ENCODE measurements at places on chromosomes 4 and X.
A peak's percentile ranks its signal among the peaks of the same experiment; 100 is the strongest.

- no peak for DNase-seq
Measured at GRCh38 chr4:1295405-1296055, 5.8 kb downstream of the MAEA start.

- DNase-seq = no peak
Measured at GRCh38 chr4:106907216-106907615, 128.9 kb downstream of the DKK2 start.

GRCh38 chr4:11606078-11606477 lies 177.4 kb upstream of the HS3ST1 start:
- no peak for DNase-seq

GRCh38 chr4:173703021-173703420 lies 173.0 kb upstream of the HAND2 start:
- no peak for DNase-seq

DNA sequence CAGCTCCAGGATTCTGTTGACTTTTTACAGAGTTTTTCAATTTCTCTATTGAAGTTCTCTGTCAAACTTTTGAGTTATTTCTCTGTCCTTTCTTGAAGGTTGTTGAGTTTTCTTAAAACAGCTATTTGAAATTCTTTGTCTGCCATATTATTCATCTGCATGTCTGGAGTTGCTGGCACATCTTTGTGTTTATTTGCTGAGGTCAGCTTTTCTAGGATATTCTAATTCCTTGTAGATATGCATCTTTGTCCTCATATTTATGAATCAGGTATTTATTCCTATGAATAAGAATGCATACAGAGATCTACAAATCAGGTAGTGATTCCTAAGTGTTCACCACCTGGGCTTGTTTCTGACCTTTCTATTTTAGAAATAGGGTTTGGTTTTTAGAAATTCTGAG lies 546.4 kb downstream of the RAPGEF2 start:
- DNase-seq = no peak

- no peak for DNase-seq
Measured at GRCh38 chr4:159197260-159197884, 94.5 kb downstream of the RAPGEF2 start.

- no peak for DNase-seq
Measured at GRCh38 chrX:104307341-104307740, 52.6 kb upstream of the ESX1 start.

GRCh38 chr4:119508281-119508680 lies 120.3 kb downstream of the PDE5A start:
- no peak for DNase-seq

GRCh38 chrX:124342174-124342867 lies 4.0 kb upstream of the SH2D1A start:
- DNase-seq = no peak

DNA sequence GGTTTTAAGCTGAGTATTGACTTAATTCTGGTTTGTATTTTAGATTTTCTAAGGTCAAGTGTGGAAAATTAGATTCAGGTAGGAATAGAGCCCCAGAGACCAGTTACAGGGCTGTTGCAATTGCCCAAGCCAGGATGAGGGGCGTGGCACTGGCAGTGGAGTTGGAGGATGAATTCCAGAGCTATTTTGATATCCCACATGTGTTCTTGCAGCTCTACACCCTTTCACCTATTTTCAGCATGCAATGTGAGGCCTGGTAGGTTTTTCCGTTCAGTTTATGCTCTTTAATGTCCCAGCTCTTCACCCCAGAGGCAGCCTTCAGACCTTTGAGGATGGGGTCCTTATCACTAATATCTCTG lies 17.9 kb upstream of the OGT start:
- DNase-seq = no peak

DNA sequence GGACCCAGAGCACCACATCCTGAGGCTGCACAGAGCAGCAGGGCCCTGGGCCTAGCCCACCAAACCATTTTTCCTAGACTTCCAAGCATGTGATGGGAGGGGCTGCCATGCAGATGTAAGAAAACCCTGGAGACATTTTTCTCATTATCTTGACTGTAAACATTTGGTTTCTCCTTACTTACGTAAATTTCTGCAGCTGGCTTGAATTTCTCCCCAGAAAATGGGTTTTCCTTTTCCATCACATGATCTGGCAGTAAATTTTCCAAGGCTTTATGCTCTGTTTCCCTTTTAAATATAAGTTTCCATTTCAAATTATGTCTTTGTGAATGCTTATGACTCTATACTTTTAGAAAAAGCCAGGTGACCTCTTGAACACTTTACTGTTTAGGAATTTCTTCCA lies 945.9 kb upstream of the NDST4 start:
- no peak for DNase-seq

GRCh38 chr4:153976954-153977353 lies 188.1 kb upstream of the SFRP2 start:
- DNase-seq = no peak

DNA sequence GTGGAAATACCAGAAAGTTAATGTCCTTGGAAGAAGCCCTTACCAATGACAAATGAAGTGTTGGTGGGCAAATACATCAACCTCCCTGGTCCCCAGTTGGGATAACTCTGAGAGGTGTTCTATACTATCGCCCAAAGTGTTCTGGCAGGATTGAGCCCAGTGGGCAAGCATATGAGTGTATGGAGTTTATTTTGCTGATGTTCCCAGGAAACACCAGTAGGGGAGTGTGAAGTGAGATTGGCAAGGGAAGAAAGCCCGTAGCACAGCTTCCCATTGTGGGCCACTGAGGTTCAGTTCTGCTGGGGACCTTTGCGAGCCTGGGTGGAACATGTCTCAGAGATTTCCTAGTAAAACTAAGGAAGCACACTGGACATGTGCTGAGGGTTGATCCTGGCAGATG lies 65.1 kb downstream of the ARHGAP6 start:
- no peak for DNase-seq

DNA sequence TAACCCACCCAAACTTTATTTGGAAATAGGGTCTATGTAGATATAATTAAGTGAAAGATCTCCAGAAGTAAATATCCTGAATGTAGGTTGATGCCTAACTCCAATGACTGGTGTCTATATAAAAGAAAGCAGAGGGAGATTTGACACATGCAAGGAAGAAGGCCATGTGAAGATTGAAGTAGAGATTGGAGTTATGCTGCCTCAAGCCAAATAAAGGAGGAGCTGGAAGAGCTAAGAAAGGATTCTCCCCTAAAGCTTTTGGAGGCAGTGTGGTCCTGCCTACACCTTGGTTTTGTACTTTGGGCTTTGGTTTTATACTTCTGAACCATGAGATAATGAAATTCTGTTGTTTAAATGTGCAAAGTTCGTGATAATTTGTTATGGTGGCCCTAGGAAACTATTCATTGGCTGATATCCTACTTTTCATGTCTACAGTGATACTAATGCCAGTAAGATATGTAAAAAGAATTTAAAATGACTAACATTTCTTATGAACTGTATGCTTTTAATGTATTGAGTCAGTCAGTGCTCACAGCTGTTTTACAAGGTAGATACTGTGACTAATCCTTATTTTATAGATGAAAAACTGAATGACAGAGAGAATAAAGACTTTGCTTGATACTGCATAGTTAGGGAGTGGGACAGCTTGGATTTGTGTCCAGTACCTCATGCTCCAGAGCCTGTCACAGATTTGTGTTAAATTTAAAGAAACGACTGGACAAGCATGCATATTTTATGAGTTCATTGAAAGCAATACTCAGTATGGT lies 5.9 kb upstream of the RAB40AL start:
- no peak for DNase-seq

DNA sequence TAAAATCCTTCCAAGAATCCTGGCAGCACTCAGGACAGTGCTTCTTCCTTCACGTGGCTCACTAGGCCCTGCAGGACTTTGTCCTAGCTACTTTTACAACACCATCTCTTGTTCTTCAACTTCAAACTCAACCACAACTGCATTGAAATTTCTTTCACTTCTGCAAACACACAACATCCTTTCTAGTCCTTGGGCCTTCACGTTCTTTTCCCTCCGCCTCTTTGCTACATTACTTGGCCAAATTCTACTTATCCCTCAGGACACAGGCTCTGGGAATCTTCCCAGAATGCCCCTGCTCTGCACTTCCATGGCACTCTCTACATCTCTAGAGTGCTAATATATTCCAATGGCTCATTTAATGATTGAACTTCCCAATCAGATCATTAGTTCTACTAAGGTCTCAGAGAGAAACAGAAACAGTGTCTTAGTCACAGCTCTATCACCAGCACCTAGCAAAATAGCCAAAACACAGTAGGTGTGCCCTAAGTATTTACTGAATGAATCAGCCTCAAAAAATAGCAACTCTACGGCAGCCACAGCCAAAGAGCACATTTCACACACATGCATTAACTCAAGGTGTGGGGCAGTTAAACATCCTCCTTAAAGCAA lies 73.3 kb downstream of the MANBA start:
- DNase-seq = no peak

DNA sequence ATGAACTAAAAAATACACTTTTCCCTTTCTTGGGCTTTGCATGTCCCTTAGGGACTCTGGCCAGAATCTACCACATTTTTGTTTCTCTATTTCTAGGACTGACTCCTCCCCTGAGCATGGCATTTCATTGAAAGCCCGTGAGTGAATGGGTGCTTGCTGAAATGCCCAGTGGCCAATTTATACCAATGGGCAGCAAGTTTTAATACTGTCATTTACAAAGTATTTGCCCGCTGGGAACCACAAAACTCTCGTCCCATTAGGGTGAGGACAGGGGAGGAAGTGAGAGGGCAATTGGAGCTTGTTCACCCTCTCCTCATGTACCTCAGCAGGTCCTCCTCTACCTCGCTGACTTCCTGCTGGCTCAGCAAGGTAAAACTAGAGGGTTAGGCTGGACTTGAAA lies 1.1 kb downstream of the SRPX2 start:
- DNase-seq = no peak

DNA sequence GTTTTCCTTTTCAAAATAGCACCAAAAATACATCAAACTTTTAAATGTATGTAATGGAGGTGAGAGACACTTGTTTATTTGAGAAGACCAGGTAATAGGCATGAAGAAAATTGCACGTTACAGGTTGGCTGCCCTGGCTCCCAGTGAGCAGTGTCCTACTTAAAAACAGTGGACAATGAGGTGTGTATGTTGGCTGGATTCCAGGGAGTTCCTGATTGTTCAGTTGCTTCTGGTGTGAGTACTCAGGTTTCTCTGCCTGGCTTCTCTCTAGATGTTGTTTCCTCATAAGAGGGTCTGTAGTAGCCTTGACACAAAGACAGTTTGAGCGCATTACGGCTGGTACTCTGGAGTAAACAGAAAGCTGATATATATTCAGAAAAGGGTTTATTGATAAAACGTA lies 29.4 kb downstream of the SNX25 start:
- no peak for DNase-seq

- no peak for DNase-seq
Measured at GRCh38 chr4:119735165-119735651, 106.6 kb upstream of the PDE5A start.

DNA sequence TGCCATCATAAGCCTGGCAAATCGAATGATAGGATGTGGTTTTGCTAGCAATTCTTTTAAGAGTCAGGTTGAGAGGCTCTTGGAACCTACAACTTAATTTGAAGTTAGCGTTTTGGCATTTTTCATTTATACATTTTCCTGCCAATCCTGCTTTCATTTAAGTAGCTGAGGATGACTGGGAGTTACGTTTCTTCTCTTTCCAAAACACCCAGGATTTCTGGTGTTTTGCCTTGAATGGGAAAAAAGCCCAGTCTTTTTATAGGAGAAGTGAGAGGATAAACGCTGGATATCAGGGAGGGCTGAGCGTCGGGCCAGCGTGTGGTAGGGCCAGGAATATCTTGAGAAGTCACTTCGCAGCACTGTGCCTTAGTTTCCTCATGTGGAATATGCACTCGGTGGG lies 174.2 kb upstream of the HAND2 start:
- DNase-seq = no peak

DNA sequence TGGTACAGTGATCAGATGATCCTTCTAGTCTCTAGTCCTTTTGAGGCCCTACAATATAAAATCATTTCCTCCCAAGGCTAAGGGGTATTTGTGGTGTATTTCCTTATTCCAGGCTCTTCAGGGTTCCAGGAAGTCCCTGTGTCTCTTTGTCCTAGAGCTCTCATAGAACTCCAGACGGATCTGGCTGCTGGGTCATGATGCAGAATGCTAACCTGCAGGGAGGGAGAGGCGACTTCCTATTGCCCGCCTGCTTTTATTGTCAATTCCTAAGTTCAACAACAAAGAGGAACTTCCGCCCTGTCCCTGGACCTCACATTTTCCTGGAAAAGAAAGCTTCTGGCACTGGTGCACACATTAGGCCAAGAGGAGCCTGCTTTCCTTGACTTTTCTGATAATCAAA lies 45.9 kb upstream of the ZNF827 start:
- no peak for DNase-seq

DNA sequence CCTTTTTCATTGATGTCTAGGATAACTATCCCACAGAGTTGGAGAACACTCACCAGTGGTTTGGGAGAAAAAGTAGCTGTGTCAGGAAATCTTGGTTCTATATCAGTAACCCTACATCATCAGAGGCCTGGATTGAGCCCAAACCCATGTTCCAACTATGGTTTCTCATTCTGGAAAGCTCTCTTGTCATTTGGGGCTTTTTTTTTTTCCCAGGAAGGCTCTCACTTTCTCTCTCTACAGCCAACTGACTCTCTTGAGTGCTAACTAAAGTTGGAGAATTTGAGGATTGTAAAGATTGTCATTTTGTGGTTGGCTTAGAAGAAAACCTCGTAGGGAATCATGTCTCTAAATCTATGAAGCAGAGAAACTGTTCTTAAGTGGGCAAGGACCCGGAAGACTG lies 228.2 kb upstream of the DIPK2B start:
- DNase-seq = no peak

GRCh38 chr4:120622601-120623000 lies 299.9 kb downstream of the PRDM5 start:
- DNase-seq = no peak

DNA sequence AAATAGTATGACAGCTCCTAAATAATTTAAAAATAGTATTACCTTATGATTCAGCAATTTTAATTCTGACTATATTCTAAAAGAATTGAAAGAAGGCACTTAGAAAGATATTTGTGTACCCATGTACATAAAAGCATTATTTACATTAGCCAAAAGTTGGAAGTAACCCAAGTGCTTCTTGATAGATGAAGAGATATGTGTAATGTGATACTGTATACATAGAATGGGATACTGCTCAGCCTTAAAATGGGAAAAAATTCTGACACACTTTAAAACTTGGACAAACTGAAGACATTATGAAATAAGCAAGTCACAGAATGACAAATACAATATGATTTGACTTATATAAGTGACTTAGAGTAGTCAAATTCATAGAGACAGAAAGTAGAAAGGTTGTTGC lies 112.2 kb downstream of the IDS start:
- DNase-seq = no peak

GRCh38 chr4:18405054-18405453 lies 383.5 kb upstream of the LCORL start:
- no peak for DNase-seq

DNA sequence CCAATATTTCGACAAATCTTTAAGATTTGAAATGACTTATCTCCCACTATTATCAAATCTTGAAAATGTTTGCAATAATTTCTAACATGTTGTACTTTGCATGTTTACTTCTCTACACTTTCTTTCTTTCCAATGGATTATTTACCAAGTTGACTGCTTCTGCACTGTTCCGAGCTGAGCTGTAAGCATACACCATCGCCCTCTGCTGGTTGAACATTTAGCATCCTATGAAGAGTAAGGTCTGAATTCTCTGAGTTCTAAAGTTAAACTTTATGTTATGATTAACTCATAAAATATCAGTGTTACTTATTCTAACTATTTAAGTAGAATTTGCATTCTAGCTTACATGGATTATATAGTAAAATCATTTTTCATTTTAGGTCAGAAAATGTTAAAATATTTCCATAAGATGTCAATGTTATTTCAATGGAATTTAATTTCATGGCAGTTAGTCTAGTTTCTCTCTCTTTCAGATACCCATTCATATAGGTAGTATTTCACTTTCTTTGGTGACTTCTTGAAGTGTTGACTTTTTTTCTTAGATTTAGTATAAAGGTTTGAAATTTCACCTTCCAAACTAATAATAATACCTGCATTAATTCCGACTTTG lies 137.4 kb downstream of the DKK2 start:
- DNase-seq = peak; percentile 4
